ENCODE measurements at places on chromosomes 3 and 15.

- DNase-seq, result no peak
Measured at GRCh38 chr3:32511005-32511404, 8.4 kb upstream of the CMTM6 start.

DNA sequence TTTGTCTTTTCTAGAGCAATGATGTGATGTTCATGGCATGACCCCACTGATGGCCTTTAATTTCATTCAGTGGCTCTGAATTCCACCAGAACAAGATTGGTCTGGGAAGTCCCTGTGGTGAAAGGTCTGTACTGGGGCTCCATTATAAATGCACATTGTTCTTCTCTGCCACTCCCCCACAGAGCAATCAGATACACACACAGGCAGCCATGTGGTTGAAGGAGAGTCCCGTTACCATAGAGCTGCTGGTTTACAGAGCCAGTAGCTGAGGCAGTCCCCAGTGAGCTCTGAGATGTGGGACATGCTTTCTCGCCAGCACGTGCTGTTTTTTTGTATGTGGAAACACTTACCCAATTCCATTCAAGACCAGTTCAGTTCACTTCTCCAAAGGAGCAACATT is 172.7 kb upstream of the TRIM42 start:
- DNase-seq, result no peak

DNA sequence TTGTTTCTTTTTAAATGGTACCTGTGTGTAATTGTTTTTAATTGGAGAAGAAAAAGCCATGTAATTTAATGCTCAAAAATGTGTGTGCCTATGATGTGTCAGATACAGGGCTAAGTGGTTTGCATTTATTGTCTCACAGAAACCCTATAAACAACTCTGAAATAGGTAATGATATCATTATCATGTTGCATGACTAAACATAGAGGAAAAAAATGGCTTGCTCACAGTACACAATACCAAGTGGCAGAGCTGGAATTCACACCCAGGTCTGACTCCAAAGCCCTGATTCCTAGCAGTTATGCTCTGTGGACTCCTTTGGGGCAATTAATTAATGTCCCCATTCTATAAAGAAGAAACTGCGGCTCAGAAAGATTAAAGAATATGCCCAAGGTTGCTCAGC is 237.4 kb upstream of the TRIM42 start:
- no peak for DNase-seq

DNA sequence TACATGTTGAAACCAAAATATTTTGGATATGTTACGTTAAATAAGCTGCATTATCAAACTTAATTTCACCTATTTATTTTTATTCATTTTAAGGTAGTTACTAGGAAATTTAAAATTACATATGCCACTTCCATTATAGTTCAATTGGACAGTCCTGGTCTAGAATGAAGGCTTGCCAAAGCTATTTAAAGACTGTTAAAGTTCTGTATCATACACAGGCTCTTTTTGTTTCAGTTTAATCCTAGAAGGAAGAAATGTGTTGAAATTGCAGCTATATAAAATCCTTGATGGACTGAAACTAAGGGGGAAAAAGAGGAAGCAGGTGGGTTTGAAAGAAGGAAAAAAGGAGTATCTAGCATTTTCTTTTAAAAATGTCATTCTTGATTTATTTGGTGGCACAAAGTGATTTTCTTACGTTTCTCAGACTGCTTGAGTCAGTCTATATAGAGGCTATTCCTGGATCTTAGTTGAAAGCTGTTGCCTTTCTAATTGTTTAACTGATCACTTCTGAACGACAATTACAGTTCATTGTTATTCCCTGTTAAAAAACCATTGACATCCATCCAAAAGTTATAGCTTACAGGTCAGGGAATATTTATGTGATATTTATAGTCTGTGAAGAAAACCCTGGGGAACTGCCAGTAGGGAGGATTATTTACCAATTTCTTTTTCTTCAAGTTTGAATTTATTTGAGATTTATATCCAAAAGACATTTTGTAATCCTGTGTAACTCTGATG is 195.0 kb downstream of the RORA start:
- no peak for DNase-seq

DNA sequence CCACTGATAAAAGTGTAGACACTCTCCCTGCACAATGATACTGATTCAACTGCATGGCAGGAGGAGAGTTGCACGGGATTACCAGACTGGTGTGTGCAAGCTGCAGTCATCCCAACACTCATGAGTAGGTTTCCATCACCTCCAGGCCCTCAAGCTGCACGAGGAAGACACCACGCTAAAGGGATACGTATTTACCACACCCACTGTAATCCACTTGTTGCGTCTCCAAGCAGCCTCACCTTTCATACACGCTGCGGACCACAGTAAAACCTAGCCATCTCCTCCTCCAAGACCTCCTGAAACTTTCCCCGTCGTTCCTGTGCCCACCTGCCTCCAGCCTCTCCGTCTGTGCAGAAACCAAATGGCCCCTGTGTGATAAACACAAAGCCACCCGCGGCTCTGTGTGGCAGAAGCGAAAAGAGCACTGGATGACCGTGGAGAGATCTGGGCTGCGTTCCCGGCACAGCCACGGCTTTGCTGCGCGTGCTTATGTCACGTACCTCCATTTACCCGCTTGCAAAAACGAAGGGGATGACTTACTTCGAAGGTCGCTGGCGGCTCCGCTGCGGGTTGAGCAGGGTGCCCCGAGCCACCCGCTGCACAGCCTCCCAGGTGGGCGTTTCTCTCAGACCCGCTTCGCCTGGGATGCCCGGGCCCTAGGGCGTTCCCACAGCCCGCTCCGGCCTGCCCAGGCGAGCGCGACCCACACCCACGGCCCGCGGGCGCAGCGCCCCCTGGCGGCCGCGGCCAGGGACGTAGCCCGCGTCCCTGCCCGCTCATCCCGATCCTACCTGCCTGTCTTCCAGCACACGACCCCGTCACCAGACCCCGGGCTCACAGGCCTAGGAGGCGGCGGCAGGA is 643 bp downstream of the ABCC5 start:
- peak; percentile 76 for DNase-seq

DNA sequence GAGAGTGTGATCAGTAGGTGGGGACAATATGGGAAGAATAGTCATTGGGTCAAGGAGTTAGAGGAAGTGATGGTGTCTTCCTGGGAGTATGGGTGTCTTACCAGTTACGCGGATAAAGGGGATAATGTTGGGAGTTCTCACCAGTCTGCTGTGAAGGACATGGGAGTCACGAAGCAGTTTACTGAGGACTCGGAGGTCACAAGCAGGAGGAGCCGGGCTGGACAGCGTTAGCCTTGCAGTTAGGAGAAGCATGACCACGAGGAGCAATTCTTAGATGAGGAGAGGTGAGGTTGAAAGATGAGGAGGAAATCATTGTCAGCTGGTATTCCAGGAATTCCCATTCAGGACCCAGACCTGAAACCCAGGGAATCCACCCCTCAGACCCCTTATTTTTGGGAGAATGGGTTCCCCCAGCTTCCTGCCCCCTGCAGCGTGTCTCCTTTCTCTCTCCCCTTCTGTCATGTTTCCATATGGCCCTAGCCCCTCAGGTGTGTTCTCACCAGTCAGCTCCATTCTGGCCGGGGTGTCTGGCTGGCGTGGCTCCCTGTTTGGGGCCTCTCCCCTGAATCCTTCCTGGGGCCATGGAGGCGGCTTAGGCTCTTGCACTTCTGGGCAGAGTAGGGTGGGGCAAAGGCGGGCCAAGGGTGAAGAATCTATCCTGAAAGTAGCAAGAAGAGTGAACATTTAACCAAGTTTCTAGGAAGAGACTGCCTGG is 2.1 kb downstream of the THPO start:
- no peak for DNase-seq

- DNase-seq, result no peak
Measured at GRCh38 chr3:139187648-139188047, 143.0 kb upstream of the PRR23C start.

- no peak for DNase-seq
Measured at GRCh38 chr3:175778994-175779393, 919.9 kb downstream of the NAALADL2 start.

DNA sequence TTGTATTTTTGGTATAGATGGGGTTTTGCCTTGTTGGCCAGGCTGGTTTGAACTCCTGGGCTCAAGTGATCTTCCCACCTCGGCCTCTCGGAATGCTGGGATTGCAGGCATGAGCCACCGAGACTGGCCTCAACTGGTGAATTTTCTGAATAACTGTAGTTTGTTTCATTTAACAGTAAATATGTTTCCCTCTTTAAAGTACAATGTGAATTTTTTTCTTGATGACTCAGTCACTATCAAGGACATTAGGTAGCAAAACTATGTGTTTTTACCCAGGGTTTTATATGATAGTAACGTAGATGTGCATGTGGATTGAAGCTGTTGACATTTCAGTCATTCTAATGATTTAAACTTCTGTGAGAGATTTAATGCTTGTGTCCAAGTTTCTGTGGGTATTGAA is 40.2 kb upstream of the MAPKBP1 start:
- DNase-seq, result no peak

GRCh38 chr15:89301304-89302089 is 33.1 kb downstream of the POLG start:
- DNase-seq, result no peak

- no peak for DNase-seq
Measured at GRCh38 chr3:52528586-52529375, 4.9 kb downstream of the NT5DC2 start.

DNA sequence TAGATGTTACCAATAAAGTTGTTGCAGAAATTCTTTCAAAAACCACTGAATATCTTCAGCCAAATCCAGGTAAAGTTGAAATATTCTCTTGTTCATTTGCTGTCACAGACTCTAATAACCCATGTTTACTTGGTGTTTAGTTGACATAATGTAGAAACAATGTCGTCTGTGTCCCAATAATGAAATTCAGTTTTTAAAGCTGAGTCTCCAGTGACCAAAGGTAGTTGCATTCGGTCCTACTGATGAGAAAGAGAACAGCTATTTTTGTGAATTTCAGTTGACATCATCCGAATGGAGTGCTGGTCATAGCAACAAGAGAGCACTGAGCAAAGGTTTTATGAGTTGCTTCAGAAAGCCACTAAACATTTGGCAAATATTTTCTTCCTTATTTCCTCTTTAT is 88.8 kb upstream of the ADAMTSL3 start:
- DNase-seq, result no peak

GRCh38 chr15:84734794-84735479 is 13.5 kb upstream of the ZNF592 start:
- DNase-seq, result no peak

DNA sequence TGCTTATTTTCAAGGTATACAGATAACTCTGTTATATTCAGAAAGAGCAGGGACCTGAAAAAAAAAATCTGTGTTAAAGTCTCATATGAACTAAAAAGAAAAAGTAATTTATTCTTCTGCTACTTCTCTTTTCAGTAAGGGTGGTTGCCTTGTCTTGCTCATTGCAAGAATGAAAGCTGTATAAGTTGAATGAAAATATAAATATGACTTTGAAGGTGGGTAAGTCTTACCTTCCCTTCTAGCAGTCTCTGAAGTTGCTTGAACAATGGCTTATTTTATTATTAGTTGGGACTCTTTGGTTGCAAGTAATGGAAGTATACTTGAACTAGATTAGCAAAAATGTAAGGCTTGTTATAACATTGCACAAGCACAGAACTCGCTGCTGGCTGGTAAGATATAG is 1554.9 kb downstream of the SI start:
- no peak for DNase-seq

DNA sequence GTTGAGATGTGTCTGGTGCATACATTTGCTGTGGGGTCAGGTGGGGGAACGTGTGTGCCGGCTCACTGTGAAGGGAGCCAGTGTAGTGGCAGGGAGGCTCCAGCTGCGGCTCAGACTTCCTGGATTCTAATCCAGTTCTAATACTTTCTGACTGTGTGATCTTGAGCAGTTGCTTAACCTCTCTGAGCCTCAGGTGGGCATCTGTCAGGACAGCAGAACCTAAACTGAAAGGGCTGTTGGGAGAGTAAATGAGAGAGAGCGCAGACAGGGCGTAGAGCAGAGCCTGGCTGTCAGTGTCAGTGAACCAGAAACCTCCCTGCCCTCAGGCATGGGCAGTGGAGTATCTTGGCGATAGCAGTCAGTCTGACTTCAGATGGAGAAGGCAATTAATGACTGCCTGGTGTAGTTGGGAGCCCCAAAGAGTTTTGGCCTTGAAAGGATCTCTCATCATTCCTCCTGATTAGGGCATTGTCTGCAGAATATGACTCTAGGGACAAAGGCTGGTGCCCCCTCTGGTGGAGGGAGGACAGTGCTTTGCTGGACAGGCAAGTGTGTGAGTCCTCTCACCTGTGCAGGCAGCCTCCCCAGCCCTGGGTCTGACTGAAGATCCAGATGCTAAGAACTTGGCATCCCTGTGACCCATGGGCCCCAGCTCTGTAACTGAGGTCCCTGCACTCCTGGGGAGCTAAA is 9.6 kb downstream of the KBTBD13 start:
- no peak for DNase-seq

DNA sequence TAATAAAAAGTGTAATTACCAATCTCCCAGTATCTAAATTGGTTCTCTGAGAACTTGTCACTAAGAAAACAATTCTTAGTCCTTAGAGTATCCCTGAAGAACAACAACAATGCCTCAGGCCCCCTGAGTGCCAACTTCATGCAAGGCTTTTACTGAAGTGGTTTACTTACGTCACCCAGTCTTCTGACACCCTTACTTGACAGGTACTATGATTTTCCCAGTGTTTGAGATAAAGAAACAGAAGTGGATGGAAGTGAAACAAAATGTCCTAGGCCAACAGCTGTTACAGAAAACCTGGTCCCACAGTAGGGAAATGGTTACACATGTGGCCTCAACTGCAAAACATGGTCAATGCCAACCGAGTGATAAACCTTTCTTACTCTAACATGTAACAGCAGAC is 331.1 kb downstream of the FOXP1 start:
- no peak for DNase-seq

- no peak for DNase-seq
Measured at GRCh38 chr15:63284335-63284734, 6.9 kb downstream of the APH1B start.

GRCh38 chr3:169591159-169591951 is 72.2 kb downstream of the MECOM start:
- no peak for DNase-seq

- no peak for DNase-seq
Measured at GRCh38 chr15:34206011-34206410, 3.9 kb downstream of the KATNBL1 start.

GRCh38 chr3:156360083-156360482 is 194.8 kb downstream of the SSR3 start:
- DNase-seq, result no peak

DNA sequence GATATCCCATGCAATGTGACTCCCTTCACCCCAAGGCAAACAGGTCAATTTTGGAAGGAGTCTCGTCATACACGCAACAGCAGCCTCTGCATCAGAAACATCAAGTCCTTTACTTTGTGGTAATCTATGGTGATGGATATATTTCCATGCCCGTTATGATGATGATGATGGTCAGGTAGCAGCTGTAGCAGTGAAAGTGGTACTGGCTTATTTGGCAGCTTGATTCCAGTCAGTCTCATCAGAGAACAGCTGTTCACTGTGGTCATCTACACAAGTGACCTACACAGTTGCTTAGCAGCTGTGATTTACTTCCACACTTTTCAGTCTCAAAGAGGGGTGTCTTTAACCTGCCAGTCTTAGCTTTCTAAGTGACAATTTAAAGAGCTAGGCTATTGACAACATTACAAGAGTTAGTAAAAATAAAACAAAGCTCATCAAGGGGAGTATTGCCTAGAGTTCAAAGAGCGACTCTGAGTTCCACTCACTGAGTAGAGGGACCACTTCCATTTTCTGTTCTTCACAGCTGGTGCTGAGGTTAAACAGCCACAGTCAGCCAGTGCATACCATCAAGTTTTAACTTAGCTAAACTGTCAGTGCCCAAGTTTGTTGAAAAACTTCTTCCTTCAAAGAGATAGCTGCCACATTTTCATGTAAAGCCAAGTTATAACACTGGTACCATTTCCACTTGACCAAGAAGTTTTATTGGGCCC is 587.4 kb upstream of the KCNMB2 start:
- no peak for DNase-seq

Data from left hindlimb (tissue), 1 donor.